ENCODE measurements at places on chromosomes 16 and 17.

DNA sequence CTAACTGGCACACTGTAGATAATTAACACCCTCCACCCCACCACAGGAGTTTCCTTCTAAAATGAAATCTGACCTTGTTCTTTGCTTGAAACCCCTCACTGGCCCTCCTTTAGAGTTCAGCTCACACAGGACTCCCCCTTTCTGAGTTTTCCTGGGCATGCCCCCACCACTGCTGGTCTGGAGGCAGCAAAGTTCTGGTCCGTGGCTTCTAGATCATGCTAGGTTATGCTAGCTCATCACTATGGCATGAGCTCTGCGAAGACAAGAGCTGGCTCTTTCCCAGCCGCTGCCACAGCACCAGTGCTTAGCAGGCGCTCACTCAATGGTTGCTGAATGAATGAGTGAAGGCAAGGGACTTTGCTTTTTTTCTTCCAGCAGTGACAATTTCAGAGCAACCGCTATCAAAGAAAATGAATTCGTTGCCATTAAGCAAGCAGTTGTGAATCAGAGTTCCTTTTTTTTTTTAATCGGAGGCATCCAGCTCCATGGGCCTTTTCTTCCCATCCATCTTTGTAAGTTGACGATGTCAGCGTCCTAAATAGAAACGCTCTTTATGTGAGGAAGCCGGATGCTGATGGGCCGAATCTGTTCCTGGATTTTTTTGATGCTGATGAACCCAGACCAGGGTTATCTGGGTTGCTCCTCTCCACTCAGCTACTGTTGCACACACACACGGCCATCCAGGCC is 80.8 kb upstream of the NOL11 start:
- DNase-seq, result no peak

DNA sequence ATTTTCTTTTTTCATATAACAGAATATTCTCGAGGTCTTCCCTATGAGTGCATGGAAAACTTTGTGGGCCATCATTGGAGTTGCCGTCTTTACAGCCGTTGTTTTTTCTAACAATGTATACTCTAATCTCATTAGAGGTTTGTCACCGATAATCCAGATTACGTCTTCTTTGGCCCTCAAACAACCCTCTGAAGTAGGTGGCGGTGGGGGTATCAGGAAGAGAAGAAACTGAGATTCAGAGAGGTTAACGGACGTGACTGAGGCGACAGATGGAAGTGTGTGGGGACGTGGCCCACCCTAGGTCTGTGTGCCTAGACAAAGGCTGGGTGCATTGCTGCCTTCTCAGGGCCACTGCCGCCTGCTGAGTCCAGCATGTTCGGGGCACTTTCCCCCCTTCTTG is 63.7 kb downstream of the RPTOR start:
- DNase-seq, result no peak

DNA sequence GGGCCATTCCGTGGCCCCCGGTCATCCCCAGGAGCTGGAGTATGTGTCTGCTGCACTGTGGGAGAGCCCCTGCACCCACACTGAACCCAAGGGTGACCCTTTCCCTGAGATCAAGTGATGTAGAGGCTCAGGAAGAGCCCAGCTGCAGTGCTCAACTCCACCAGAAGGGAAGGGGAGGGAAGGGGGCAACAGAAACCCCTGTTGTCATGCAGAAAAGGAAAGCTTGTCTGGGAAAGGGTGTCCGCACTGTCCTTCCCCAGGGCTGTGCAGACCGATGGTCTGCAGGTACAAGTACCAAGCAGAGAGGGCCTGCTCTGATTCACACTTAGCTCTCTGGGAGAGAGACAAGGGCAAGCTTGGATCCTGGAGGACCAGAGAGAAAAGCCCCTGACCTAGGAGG is 45.7 kb upstream of the TOB1 start:
- DNase-seq, result no peak

DNA sequence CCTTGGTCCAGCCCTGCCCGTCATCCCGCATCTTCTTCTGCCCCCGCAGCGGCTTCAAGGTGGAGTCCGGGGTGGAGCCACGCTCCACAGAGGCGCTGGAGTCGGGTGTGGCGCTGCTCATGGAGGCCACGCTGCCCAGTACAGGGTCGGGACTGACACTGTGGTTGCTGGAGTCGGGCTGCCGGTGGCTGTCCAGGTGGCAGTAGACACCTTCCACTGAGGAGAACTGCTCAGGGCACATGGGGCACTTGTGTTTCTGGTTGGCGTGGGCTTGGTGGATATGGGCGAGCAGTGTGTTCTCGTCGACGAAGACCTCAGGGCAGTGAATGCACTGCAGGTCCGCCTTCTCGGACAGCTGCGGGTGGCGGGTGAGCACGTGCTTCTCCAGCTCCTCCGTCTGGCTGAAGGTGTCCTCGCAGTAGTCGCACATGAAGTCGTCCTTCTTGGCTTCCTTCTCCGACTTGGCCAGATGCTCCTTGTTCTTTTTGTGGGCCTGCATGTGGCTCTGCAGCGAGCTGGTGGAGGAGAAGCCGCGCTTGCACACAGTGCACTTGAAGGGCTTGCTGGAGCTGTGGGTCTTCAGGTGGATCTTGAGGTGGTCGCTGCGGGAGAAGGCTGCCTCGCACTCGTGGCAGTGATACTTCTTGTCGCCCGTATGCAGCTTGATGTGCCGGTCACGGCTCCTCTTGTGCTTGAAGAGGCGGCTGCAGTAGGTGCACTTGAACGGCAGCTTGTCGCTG is 217.8 kb downstream of the ZNF423 start:
- no peak for DNase-seq

GRCh38 chr17:80927791-80928216 is 63.8 kb upstream of the CHMP6 start:
- DNase-seq, result no peak

GRCh38 chr17:81920612-81921536 is 2.9 kb upstream of the SIRT7 start:
- DNase-seq, result no peak

- peak; percentile 68 for DNase-seq
These were observed 38.5 kb upstream of the NKD1 start for GRCh38 chr16:50509521-50510341.

DNA sequence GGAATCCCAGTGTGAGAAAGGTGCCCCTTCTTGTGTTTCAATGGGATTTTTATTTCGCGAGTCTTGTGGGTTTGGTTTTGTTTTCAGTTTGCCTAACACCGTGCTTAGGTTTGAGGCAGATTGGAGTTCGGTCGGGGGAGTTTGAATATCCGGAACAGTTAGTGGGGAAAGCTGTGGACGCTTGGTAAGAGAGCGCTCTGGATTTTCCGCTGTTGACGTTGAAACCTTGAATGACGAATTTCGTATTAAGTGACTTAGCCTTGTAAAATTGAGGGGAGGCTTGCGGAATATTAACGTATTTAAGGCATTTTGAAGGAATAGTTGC is 567 bp downstream of the UBB start:
- no peak for DNase-seq

DNA sequence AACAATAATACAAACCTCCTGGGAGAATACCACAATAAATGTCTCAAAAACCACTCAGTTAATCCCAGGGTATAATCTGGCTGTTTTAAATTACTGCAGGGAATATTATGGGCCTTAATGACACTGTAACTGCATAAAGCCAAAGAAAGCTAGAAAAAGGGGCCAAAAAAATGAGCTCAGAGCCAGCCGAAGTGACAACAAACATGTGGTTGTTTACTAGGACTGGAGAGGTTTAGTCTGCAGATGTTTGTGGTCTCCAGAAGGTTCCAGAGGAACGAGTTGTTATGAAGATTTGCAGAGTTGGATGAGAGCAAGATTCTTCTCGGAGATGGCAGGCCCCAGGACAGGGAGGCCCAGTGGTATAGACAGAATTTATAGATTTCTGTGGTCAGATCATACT is 97.1 kb upstream of the AKTIP start:
- DNase-seq, result no peak

DNA sequence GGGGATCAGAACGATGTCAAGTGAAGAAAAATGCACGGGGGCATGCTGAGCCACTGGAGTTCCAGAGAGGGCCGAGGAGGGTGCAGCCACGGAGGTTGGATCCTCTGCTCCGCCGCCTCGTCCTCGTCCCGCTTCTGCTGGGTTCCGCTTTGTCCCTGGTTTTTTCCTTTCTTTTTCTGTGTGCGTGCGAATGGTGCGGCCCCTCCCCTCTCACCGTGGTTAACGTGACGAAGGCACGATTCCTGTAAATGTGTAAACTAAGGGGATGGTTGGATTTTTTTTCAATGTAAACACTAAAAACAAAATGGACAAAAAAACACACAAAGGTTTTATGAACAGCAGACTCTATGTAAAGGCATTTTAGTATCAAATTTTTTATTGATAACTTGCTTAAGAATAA is 46.7 kb downstream of the ACTG1 start:
- DNase-seq, result no peak

- no peak for DNase-seq
These were observed 35.3 kb downstream of the ADGRG5 start for GRCh38 chr16:57577691-57578224.

GRCh38 chr16:68362262-68362913 is 51.6 kb downstream of the PRMT7 start:
- DNase-seq, result no peak

DNA sequence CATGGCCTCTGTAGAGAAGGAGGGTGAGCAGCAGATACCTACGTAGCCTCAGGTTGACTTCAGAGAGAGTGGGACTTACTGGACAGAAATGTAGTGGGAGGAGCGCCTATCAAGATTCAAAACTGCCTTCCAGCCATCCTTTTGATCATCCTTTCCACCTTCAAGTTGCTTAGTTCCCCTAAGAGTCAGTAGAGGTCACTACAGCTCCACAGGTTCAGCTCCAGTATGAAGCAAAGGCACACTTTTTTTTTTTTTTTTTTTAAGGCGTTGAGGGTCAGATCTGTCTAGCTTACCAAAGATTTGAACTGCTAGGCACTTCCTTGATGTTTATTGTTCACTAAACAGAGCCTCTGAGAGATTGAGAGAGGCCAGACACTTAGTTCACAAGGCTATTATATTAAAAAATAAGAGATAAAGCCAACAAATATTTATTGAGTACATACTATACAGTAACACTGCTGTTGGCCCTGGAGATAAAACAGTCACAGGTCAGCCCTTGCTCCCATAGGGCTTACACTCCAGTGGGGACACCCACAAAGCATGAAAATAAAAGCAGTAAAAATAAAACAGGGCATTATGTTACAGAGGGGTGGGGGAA is 3.1 kb downstream of the RNF227 start:
- DNase-seq, result peak; percentile 42

GRCh38 chr17:19724501-19725420 is 8.4 kb upstream of the SLC47A2 start:
- DNase-seq, result no peak

DNA sequence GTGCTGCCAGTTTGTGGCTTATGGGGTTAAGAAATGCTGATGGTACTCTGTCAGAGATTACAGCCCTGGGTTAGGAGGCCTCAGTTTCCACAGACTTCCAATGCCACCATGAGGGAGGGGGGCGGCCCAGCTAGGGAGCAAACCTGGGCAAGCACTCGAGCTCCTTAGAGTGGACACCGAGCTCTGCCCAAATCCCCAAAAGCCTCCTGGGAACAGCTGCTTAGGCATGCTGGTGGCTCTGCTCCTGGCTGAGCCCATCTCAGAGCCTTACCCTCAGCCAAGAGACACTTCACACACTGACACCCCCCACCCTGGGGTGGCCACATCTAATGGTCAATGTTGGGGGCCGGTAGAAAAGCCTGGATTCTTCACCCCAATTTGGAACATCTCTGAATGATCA is 66.1 kb downstream of the C16orf78 start:
- DNase-seq, result no peak

DNA sequence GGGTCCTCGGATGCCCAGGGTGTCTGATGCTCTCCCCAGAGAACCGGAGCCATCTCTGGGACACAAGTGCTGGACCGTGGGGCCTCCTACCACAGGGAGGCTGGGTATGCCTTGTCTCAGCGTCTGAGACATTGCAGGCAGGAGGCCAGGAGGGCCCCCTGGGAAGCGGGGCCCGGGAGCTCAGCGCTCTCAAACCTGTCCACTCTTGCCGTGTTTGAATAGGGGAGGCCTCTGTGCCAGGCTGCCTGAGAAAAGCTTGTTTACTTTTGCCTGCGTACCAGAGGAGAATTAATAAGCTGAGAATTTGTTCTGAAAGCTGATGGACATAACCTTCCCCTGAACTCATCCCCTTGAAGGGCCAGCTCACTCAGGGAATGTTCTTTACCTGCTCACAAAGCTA is 163.8 kb downstream of the NTN1 start:
- no peak for DNase-seq

DNA sequence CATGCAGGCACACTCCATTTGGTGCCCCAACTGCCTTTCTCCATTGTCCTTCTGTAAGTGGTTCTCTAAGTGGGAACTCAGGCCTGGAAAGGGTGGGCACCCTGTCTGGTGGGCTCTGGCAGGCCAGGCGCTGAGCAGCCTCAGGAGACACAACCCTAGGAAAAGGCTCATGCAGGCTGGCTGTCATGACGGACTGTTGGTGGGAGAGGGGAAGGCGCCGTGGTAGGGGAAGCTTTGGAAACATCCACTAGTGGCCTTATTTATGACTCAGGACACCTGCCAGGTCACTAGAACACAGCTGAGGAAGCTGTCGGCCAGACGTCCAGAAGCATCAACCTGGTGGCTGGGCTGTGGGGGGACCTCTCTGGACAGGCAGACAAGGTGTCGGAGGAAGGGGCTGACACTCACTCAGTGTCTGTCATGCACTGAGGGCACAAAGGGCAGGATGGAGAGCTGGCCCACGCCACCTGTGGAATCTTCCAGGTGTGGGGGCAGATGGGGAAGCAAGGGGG is 216.0 kb downstream of the SEC14L1 start:
- DNase-seq, result no peak

GRCh38 chr16:25729188-25729915 is 37.6 kb downstream of the HS3ST4 start:
- DNase-seq, result no peak

GRCh38 chr16:13168091-13168572 is 266.7 kb downstream of the SHISA9 start:
- DNase-seq, result no peak

- no peak for DNase-seq
These were observed 236.8 kb upstream of the IRX5 start for GRCh38 chr16:54693864-54694263.

- no peak for DNase-seq
These were observed 54.2 kb downstream of the SREBF1 start for GRCh38 chr17:17782523-17783115.

GRCh38 chr17:5832886-5833285 is 237.3 kb upstream of the WSCD1 start:
- no peak for DNase-seq

DNA sequence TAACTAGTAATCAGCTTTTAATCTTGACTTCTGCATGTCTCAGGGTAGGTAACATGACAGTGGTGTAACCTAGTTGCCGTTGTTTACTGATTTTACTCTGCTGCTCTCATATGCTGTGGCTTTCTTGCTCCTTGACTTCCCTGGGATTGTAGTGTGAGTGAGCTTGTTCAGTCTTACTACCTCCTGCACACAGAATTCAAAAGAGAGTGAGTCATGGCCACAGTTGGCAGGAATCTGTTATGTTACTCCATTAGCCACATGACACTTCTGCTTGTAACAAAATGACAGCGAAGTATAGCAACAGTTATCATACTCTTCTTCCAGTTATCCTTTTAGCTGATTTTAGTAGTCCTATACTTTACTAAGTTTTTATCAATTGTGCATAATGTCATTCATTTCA is 18.8 kb downstream of the TNRC6A start:
- no peak for DNase-seq

Measured in thymus (tissue), 14 donors.